ENCODE measurements at places on chromosomes 2 and 18.

DNA sequence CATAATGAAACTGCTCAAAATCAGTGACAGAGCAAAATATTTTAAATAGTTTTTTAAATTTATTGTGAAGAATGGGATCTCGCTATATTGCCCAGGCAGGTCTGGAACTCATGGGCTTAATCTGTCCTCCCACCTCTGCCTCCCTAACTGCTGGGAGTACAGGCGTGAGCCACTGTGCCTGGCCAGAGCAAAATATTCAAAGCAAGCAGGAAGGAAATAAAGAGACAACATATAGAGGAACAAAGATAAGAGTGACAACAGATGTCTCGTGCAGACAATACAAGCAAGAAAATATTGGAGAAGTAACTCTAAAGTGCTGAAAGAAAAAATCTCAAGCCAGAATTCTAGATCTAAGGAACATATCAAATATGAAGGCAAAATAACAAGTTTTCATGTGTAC, 5.0 kb upstream of the SCLY start:
- no peak overlapping the region for H3K4me3 ChIP-seq
- peaks cover 16% of the 10 kb centered on the region for H3K4me1 ChIP-seq
- H3K36me3 ChIP-seq, result no peaks in the 10 kb centered on the region
- H3K27ac ChIP-seq, result no peak overlapping the region
- DNase-seq, result no peak

GRCh38 chr2:32697156-32697555, 69.3 kb downstream of the TTC27 start:
- H3K4me1 ChIP-seq, result peaks cover 16% of the 10 kb centered on the region
- H3K27ac ChIP-seq, result no peak overlapping the region
- no peaks in the 10 kb centered on the region for H3K27me3 ChIP-seq

DNA sequence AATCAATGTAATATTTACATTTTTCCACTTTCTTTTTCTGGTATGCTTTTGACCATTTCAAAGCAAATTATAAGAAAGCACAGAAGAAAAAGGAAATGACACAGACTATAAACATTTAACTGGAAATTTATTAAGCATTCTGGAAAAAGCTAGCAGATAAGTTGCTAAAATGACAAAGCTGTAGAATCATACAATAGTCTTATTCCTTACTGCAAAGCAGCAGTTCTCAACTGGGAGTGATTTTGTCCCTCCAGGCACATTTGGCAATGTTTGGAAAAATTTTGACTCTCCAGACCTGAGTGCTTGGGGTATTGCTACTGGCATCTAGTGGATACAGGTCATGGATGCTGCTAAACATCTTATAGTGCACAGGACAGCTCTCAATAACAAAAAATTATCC, 75.1 kb downstream of the MBD5 start:
- H3K4me1 ChIP-seq, result no peaks in the 10 kb centered on the region
- H3K36me3 ChIP-seq, result no peaks in the 10 kb centered on the region
- no peak overlapping the region for H3K27ac ChIP-seq
- no peaks in the 10 kb centered on the region for H3K27me3 ChIP-seq

DNA sequence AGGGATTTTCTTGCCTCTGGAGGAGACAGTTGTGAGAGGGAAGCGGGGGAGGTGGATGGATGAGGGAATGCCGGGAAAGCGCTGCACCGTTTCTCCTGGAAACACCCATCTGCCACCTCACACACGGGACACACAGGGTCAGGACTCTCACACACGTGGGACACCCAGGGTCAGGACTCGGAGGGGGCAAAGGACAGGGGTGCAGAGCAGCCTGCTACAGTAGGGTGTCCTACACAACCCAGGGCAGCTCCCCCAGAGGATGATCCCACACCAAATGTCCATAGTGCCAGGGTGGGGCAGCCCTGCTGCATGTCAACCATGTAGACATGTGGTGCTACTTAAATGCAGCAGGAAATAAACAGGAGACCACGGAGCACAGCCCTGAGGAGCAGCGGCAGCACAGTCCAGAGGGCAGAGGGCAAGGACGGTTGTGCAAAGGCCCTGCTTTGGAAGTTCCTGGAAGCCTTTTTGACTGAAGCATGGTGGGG, 5.1 kb downstream of the RAMP1 start:
- H3K4me1 ChIP-seq, result peaks cover 68% of the 10 kb centered on the region
- H3K27ac ChIP-seq, result peak overlapping the region; percentile 86
- peak overlapping the region; percentile 14 for H3K4me3 ChIP-seq
- DNase-seq, result no peak

DNA sequence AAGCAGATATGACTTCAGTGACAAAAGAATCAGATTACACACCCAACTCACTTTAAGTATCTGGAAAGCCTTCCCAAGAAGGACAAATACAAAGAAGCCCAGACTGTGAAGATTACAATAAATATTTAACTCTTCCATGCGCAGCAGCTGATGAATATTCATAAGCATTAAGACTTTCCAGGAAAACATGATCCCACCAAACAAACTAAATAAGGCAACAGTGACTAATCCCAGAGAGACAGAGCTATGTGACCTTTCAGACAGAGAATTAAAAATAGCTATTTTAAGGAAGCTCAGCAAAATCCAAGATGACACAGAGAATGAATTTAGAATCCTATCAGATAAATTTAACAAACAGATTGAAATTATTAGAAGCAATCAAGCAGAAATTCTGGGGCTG, 108.2 kb upstream of the UBE2E3 start:
- no peaks in the 10 kb centered on the region for H3K4me1 ChIP-seq
- DNase-seq, result no peak
- no peak overlapping the region for H3K27ac ChIP-seq
- H3K27me3 ChIP-seq, result peaks cover 7% of the 10 kb centered on the region
- H3K36me3 ChIP-seq, result no peaks in the 10 kb centered on the region

DNA sequence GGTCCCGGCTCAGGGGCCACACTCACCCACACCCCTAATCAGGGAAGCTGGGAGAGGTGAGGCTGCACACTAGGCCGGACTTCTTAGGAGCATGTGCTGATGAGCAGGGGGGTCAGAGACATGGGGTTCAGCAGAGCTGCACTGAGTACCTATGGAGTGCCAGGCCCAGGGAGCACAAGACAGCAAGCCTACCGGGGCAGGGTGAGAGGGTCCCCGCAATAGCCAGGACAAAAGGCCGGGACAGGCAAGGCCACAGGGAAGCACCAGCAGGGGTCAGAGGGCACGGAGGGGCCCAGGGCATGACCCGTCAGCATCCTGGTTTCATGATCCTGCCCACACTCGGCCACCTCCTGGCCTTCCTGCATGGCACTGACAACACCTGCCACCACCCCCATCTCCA, 73.5 kb downstream of the TNS1 start:
- H3K27ac ChIP-seq, result peak overlapping the region; percentile 95
- peaks cover 11% of the 10 kb centered on the region for H3K36me3 ChIP-seq
- no peaks in the 10 kb centered on the region for H3K27me3 ChIP-seq
- H3K4me1 ChIP-seq, result peaks cover 100% of the 10 kb centered on the region
- DNase-seq, result peak; percentile 15
- H3K4me3 ChIP-seq, result peak overlapping the region; percentile 42

GRCh38 chr2:152468899-152469692, 134.1 kb downstream of the FMNL2 start:
- peak overlapping the region; percentile 41 for H3K4me3 ChIP-seq
- no peaks in the 10 kb centered on the region for H3K36me3 ChIP-seq
- peaks cover 88% of the 10 kb centered on the region for H3K4me1 ChIP-seq
- no peak for DNase-seq
- no peaks in the 10 kb centered on the region for H3K27me3 ChIP-seq
- peak overlapping the region; percentile 65 for H3K27ac ChIP-seq

DNA sequence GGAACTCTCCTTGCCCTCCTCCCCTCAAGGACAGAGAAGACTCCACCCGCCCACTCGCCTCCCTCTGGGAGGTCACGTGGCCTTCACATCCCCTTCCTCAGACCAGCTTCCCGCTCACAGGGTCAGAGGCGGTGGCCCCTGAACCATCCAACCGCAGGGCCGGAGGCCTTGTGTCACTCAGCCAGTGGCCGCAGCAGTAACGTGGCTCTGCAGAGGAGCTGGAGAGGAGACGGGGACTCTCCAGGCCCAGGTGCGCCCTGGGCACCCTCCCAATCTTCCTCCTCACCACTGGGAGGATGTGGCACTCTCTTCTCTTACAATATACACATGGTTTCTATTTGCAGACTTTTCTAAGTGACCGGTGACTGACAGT, 161.7 kb downstream of the TWIST2 start:
- peaks cover 93% of the 10 kb centered on the region for H3K27me3 ChIP-seq
- no peak overlapping the region for H3K27ac ChIP-seq
- DNase-seq, result no peak
- H3K4me1 ChIP-seq, result no peaks in the 10 kb centered on the region
- no peak overlapping the region for H3K4me3 ChIP-seq

Measured in left ventricle myocardium inferior (tissue), 1 donor.